ENCODE measurements at places on chromosomes 6 and 20. TPM values are rescaled to one million over a fixed set of nuclear protein-coding genes. Genes with fewer than 3 reads are reported as not detected.

Gene C20orf202
- total RNA-seq, result 0.26 TPM

Gene TXLNB
- total RNA-seq, result 0.62 TPM

Gene GABBR1
- total RNA-seq, result 20.1 TPM

Gene WFDC10B
- not detected for total RNA-seq

Gene NOX3
- total RNA-seq, result not detected

Gene BPIFA1
- total RNA-seq, result not detected

Gene HLA-G
- 2.0 TPM for total RNA-seq

Gene TMEM170B
- total RNA-seq, result 1.4 TPM

Gene ZCCHC3
- total RNA-seq, result 30.6 TPM

Gene ZNF831
- total RNA-seq, result 15.9 TPM

Gene FOXA2
- total RNA-seq, result not detected

Gene TRIM26
- 79.3 TPM for total RNA-seq

Gene QRSL1
- total RNA-seq, result 12.1 TPM

Gene HLA-DMA
- total RNA-seq, result 36.1 TPM

Gene BPIFB4
- not detected for total RNA-seq

Gene HRH3
- not detected for total RNA-seq

Gene ID4
- not detected for total RNA-seq

Gene EDN1
- not detected for total RNA-seq

Gene CGAS
- total RNA-seq, result 26.6 TPM

Gene ZSCAN12
- 13.9 TPM for total RNA-seq

Gene AKAP12
- 0.06 TPM for total RNA-seq

Gene TFAP2B
- not detected for total RNA-seq

Gene CYP21A2
- 0.72 TPM for total RNA-seq

Gene TFAP2D
- total RNA-seq, result not detected

Gene EFCAB8
- 0.77 TPM for total RNA-seq

Gene MYL9
- total RNA-seq, result 0.61 TPM

Gene RNGTT
- 20.1 TPM for total RNA-seq

Gene MLN
- not detected for total RNA-seq

Gene BPIFB2
- total RNA-seq, result not detected

Gene FLRT3
- not detected for total RNA-seq

Gene CYP24A1
- 0.58 TPM for total RNA-seq

Gene GRM1
- not detected for total RNA-seq

Gene NKX2-4
- not detected for total RNA-seq

All from activated naive CD8-positive, alpha-beta T cell treated with anti-CD3 and anti-CD28 coated beads, Interleukin-2, amount 10 ng/mL, durations not matched to agents 7 days and 5 days (primary cell).